ENCODE measurements at places on chromosomes 6 and 20.

- DNase-seq: no peak
Measured at GRCh38 chr20:56624786-56625681, 4.1 kb upstream of the TFAP2C start.

GRCh38 chr20:3843490-3843889, 3.1 kb upstream of the MAVS start:
- no peak for DNase-seq

- DNase-seq: no peak
Measured at GRCh38 chr6:152248980-152249379, 388.2 kb downstream of the SYNE1 start.

- no peak for DNase-seq
Measured at GRCh38 chr6:74976701-74977100, 229.2 kb downstream of the COL12A1 start.

GRCh38 chr6:131875647-131876046, 67.8 kb downstream of the ENPP1 start:
- no peak for DNase-seq

DNA sequence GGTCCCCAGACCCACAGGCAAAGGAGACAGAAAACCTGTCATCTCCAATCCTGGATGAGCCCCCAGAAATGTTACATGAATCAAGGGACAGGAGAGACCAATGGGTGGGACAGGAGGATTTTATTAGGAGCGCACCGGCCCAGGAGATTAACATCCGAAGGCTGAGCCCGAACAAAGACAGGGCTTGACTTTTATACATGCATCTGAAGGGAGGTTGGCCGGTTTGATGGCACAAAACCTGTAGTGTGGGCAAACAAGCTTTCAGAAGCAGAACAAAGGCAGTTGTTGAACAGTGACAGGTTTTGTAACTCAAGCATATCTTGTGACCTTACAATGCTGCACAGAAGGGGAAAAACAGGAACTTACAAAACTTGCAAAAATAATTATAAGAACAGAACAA, 83.9 kb upstream of the GPR6 start:
- DNase-seq: no peak

DNA sequence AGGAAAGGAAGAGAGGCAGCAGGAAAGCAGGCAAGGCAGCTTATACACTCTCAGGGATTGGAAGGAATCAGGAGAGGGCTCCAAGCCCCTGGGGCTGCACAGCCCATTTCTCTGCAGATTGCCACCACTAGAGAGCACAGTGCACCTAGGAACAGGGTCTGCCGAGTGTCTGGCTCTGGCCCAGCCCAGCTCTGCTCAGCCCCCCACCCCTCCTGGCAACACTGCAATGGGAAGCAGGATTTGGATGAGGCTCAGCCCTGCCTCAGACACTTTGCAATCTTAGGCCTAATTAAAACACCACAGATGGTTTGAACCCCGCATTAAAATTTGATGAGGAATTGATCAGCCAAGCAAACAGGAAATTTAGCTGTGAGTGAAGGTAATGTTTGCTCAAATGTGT, 252.7 kb downstream of the DHX35 start:
- DNase-seq: no peak

GRCh38 chr6:68069921-68070710, 565.0 kb upstream of the ADGRB3 start:
- DNase-seq: no peak

DNA sequence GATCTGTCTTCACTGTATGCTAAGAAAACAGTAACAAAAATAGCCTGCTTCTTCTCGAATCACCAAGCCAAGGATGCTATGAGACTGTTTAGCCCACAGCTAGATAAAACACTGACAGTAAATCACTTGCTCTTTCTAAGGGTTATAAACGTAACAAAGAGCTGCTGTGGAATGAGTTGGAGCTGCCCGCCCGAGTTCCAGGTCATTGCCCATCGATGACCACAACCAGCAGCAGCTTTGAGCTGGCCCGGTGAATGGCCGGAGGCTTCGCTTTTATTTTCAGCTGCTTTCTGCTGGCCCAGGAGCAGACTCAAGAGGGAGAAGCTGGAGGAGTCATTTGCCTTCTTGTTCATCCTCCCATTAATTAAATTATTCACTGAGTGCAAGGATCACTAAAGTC, 82.2 kb upstream of the CDH4 start:
- no peak for DNase-seq

DNA sequence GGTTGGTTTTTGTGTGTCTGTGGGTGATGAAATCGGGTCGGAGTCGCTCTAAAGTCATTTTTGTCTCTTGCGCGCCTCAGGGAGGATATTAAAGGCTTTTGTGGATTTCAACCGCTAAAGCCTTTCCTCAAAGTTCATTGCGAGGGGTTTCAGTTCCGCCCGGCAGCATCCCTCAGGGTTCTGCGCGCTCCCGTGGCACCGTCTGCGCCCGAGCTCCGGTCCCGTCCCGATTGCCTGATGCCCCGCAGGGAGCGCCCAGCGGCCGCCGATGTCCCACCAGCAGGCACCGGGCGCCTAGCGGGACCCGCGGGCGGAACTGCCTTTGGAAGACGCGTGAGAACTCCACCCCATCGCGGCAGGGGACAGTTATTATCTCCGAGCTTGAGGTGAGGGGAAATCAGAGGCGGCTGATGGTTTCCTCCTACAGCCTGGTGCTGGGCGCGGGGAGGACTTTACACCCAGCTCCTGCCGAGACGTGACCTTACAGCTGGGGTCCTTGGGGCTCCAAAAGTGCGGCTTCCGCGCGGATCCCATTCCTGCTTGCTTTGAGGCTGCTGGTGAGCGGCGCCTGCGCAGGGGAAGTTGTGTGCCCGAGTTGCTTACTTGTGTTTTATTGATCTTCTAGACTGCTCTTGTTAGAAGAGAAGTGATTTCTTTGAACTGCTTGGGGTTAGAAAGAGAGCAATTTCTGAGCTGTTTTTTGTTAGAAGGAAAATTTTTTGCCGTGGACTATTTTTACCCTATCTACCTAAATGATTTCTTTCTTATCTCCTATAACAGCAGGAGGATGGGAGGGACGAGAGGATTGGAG, 27.1 kb downstream of the ULBP1 start:
- no peak for DNase-seq

All from stimulated activated CD4-positive, alpha-beta T cell treated with anti-CD3 and anti-CD28 coated beads, Interleukin-15, amount 100 ng/mL, for 1 hour (primary cell).